ENCODE measurements at places on chromosomes 4 and X.

GRCh38 chr4:2320746-2321145 lies 58.8 kb upstream of the MXD4 start:
- no peak for DNase-seq

DNA sequence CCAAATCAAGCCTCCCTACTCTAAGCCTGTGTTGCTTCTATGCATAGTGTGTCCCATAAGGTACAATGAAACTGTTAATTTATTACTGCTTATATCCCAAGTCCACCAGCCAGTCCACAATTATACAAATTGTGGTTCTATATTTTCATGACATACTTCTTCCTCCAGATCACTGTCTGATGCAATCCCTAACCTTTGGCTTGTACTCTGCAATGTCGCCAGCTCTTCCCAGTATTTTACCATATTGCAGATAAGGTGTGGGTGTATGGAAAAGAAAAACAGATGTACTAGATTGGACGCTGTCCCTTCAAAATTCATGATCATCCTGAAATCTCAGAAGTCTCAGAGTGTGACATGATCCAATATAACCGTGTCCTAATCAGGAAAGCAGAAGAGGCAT lies 286.2 kb downstream of the GASK1B start:
- DNase-seq: no peak

- no peak for DNase-seq
These were observed 19.0 kb downstream of the MAB21L2 start for GRCh38 chr4:150600812-150601445.

GRCh38 chr4:20386001-20386740 lies 134.5 kb downstream of the SLIT2 start:
- DNase-seq: no peak

GRCh38 chr4:69524706-69525105 lies 29.0 kb upstream of the UGT2B4 start:
- no peak for DNase-seq

DNA sequence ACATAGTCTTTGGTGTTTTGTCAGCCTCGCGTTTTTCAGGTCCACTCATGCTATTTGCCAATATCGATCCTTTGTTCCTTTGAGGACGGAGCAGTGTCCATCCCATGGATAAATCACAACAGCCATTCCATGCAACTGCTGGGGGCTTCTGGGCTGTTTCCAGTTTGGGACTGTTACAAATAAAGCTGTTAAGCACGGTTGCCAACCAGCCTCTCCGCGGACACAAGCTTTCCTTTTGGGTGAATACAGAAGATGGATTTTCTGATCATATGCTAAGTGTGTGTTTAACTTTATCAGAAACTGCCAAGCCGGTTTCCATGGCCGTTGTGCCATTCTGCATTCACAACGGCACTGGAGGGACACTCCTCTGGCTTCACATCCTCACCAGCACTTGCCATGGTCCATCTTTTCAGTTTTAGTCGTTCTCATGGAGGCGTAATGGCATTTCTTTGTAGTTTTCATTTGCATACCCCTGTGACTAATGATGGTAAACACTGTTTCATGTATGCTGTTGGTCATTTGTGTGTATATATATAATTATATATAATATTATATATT lies 67.8 kb downstream of the ABLIM2 start:
- DNase-seq: no peak

DNA sequence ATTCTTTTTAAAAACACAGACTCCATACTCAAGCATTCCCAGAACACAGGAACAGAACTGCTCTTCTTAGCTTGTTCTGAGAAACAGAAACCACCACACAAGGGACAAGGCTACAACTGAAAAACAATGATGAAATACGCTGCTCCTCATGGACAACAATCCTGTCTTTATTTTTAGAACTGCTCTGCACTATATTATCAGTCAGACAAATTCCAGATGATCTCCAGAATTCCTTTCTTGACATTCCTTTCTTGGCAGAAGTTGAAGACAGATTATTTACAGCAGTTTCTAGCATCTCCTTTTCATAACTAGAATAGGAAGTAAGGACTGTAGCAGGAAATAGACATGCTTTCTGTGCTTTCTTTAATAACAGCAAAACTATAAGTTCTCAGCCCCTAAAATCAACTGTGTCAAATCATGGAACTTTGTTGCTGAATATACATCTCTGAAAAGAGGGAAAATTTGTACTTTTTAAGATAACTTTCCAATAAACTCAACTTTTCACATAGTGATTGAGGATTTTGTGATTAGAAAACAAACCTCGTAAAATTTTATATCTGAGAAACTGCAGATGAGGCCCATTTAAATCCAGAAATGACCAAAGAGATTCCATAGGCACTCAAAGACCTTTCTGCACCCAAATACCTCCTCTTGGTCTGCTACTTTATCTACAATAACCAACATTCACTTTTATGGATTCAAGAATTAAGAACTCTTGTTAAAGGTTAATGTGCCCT lies 35.9 kb downstream of the ANTXR2 start:
- DNase-seq: no peak

DNA sequence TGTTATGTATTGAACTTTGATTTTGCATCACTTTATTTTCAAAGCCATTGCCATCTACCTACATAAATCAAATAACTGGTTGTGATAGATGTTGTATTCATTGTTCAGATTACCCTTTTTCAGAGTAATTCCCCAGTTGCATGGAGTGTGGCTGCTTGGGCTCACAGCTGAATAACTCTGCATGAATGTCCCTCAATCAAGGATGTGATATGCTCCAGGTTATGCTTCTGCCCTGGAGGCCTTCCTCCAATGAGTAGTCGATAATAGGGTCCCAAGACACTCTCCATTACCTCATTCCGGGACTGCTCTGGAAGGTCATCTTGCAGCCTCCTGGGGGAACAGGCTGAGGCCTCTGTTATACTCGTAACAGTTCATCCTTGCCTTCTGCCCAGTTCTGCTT lies 251.8 kb downstream of the ADGRL3 start:
- no peak for DNase-seq

DNA sequence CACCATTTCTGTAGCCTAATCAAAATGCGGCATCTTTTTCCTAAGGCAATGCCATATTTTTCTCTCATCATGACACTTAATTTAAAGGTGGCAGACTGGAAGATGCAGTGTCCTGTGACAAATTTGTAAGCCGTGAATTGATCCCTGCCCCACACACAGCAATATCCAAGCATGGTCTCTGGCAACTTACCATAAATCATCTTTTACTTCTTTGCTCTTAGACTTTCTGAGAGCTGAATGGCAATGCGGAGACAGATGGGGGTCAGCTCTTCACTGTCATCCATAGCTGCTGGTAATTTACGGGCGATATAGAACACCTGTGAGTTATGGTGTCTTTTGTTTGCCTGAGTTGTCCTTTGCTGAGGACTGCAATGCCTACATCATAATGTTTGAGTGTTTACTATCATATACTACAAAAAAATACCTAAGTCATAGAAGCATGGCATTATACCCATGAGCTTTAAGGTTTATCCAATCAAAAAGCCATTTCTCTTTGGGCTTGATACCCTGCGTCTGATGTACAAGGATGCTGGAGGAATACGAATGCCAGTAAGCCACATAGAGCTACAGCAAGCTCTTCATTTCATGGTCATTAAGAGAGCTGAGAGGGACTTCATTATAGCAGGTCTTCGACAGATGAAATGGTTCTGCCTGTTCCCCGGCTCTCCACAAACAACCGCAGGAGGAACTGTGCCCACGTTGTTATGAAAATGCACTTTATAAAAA lies 148.1 kb downstream of the TRIML1 start:
- DNase-seq: no peak

- no peak for DNase-seq
These were observed 60.4 kb downstream of the NRK start for GRCh38 chrX:105882581-105883275.

DNA sequence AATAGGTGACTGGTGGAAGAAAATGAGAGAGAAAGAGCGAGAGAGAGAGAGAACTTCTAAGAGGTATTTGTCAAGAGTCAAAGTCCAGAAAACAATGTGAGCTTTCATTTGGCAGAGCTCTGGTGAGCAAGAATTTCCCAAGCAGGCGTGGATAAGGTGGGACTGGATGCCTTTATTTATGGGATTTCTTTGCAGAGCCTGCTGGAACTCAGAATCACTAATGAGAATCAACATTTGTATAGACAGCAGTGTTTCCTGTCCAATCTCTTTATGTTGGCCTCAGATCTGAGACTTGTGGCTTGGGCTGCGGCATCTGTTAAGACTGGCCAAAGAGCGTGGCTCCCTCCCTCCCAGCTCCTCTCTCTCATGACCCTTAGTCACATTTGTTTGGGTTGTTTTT lies 67.9 kb upstream of the TBL1X start:
- no peak for DNase-seq

- no peak for DNase-seq
These were observed 95.8 kb upstream of the ELOVL6 start for GRCh38 chr4:110294165-110294564.

- no peak for DNase-seq
These were observed 76.3 kb downstream of the SOWAHB start for GRCh38 chr4:76821641-76822040.

- DNase-seq: no peak
These were observed 1.9 kb upstream of the CITED1 start for GRCh38 chrX:72307646-72308051.

DNA sequence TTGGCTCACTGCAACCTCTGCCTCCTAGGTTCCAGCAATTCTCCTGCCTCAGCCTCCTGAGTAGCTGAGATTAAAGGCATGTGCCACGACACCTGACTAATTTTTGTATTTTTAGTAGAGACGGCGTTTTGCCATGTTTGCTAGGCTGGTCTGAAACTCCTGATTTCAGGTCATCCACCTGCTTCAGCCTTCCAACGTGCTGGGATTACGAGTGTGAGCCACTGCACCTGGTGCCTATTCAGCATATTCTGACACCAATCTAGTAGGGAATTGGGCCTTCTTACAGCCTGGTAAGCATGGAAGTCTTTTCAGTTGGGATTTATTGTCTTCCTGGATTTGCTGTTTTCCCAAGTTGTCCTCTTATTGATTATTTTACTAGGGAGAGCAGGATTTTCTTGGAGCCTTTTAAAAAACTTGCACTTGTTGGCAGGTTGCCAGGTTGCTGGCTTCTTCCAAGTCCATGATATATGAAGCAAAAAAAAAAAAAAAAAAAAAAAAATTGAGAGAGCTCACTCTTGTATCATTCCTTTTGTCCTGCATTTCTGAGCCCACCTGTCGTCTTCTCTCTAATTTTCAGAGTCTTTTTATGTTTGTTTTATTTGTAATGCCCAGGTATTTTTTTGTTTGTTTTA lies 43.7 kb downstream of the TMPRSS11E start:
- no peak for DNase-seq

GRCh38 chr4:71694961-71695360 lies 88.9 kb downstream of the GC start:
- DNase-seq: no peak

GRCh38 chrX:69504626-69505612 lies 793 bp downstream of the NALF2 start:
- DNase-seq: no peak

- DNase-seq: no peak
These were observed 555.0 kb downstream of the MID1IP1 start for GRCh38 chrX:39356119-39356807.

- DNase-seq: no peak
These were observed 278.5 kb upstream of the UGT8 start for GRCh38 chr4:114320126-114320525.

DNA sequence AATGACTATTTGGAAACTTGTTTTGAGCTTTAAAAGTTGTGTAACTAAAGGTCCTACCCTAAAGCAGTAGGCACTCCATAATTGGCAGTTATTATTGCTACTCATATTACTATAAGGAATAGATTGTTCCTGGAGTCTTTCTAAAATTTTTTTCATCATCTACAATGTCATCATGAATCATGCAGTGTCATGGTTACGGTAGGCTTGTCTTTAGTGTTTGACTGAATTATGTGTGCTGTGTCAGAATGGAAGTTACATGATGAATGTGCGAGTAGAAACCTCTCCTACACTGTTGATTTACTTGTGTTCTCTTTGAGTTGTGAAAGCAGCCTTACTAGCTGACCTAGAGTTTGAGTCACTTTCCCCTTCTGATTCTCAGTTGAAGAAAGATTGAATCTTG lies 1099.9 kb downstream of the RAPGEF2 start:
- DNase-seq: no peak

- DNase-seq: no peak
These were observed 142.5 kb downstream of the COL4A5 start for GRCh38 chrX:108582151-108582550.

- DNase-seq: peak; percentile 70
These were observed 53.6 kb upstream of the IGFBP7 start for GRCh38 chr4:57163530-57164459.

GRCh38 chrX:9676738-9677097 lies 88.9 kb downstream of the GPR143 start:
- no peak for DNase-seq

Data from NT2/D1 (cell line).